ENCODE measurements at places on chromosomes 6 and 20.

- peak; percentile 23 for DNase-seq
These were observed 8.1 kb downstream of the SYNJ2 start for GRCh38 chr6:157989541-157990289.

DNA sequence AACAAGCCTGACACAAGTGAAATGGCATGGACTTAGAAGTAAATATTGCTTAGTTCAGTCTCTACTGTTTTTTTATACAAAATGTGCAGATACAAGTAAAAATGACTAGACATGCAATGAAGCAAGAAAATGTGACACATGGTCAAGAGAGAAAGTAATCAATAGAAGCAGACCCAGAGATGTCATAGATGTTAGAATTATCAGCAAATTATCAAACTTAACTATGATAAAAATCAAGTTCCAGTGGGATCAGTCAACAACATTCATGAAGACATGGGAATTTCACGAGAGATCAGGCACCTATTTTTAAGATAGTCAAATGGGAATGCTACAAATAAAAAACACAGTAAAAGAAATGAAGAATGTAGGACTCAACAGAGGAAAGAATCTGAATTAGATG is 267.0 kb downstream of the SLC35F1 start:
- DNase-seq = no peak

DNA sequence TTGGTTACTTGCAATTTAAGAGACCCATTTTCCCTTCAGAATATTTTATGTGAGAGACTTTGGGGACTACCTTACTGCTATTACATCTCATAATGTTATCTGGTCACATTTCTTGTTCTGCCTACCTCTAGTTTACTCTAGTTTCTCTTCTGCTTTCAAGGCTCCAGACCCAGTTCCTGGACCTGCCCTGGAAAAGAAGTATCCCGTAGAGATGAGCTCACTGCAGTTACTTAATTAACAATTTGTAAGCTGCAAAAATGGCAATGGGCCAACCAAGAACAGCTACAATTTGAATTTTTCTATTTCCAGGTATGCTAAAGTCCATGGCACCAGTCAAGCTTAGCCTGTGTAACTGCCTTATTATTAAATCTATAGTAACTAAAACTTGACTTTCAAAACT is 25.0 kb downstream of the TAB2 start:
- no peak for DNase-seq

- no peak for DNase-seq
These were observed 63.3 kb downstream of the SLC16A10 start for GRCh38 chr6:111150577-111150976.

DNA sequence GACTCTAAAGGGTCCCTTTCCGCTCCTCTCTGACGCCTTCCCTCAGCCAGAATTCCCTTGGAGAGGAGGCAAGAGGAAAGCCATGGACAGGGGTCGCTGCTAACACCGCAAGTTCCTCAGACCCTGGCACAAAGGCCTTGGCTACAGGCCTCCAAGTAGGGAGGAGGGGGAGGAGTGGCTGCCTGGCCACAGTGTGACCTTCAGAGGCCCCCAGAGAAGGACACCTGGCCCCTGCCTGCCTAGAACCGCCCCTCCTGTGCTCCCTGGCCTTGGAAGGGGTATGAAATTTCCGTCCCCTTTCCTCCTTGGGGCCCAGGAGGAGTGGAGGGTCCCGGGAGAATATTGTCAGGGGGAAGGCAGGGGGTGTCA is 2.7 kb downstream of the VEGFA start:
- no peak for DNase-seq

DNA sequence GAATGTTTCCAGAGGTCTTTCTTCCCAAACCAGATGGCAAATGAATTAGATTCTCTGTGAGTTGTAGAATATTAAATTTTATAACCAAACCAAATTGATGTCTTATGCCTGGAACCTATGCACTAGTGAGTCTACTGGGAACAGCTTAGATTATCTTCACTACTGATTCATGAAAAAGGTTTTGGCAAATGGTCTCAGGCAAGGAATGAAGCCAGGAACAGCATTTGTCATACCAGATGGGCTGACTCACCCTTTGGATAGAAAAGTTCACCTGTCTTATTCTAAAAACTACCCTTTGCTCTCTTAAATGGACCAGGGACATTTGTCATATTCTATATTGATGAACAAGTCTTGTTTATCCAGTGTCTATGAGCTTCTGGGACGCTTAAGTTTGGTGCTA is 135.4 kb upstream of the ECI2 start:
- no peak for DNase-seq

DNA sequence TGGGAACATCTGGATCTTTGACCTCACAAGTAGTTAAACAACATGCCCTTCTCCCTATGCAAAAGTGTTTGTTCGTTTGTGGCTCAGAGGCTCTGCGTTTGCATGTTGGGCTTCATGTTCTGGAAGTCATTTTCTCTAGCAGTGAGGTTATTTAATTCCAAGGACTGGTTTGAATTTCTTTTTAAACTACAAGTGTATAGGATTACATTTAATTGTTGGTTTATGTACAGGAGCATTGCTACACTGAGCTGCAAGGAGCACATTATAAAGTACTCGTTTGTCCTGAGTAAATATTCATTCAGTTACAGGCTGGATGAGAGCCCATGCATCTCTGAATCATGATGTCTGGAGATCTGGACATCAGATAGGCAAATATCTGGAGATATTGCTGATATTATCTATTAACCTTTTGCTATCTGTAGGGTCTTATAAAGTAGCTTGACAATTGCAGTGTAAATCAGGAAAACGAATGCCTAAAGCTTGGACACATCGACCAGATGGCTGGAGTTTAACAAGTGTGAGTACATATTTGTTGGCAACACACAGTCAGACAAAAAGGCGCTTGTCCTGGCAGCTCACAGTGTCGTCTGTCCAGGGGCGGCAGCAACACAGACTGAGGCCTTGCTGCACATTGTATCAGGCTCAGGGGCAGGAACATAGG is 84.6 kb downstream of the PDE7B start:
- DNase-seq = no peak

GRCh38 chr20:49446080-49446479 is 36.4 kb downstream of the KCNB1 start:
- DNase-seq = no peak

DNA sequence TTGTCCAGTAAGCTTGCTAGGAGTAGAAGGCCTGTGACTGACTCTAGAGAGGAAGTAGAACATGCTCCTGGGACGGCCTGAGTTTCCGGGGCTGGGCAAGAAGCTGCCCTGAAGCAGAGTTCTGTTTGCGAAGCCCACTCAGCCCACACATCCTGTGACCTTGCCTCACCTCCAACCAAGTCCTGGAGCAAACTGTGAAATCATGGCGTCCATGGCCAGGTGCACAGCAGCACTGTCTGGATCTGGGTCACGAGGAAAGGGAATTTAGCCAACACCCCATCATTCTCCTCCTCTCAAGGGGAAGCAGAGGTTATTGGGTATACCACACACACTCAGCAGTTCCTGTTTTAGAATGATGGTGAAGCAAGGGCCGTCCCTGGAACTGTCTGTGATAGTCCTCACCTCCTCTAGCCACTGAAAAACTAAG is 87.5 kb downstream of the CRYBG1 start:
- no peak for DNase-seq

- no peak for DNase-seq
These were observed 142.6 kb upstream of the HMGN3 start for GRCh38 chr6:79377047-79377446.

- no peak for DNase-seq
These were observed 55.3 kb upstream of the POPDC3 start for GRCh38 chr6:105235155-105235554.

DNA sequence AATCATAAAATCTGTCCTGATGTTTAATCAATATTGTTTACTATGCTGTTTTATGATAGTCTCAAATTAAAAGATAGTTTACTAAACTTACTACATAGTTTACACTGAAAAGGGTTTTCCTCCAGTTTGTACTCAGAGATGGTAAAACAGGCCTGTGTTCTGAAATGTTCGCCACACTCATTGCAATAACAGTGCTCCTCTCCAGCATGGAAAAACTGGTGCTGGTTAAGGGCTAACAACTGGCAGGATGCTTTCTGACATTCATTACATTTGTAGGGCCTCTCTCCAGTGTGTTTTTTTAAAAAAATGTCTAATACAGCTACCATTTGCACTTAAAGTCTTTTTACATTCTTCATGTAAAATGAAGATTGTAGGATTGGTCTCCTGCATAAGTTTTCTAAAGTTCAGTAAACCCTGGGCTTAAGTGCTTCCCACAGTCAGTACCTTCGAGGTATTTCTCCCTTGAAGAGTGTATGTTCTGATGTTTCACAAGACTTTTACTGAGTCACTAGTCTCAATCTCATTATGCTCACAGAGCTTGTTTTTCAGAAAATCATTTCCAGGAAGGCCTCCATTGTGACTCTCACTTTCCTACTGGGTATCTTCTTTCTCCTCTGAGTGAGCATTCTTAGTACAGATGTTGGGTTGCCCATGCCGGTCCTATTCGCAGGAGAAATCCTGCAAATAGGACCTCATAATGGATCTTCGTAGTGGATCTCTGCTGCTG is 8.7 kb upstream of the ZSCAN12 start:
- DNase-seq = no peak

- DNase-seq = no peak
These were observed 46.3 kb downstream of the FAM209B start for GRCh38 chr20:56579301-56579710.

- no peak for DNase-seq
These were observed 20.8 kb upstream of the SIRT5 start for GRCh38 chr6:13553646-13554045.

- DNase-seq = no peak
These were observed 34.5 kb upstream of the HBS1L start for GRCh38 chr6:135088818-135089809.

- DNase-seq = no peak
These were observed 32.1 kb upstream of the CENPW start for GRCh38 chr6:126307849-126308248.

GRCh38 chr6:167140589-167141474 is 16.9 kb downstream of the GPR31 start:
- no peak for DNase-seq

DNA sequence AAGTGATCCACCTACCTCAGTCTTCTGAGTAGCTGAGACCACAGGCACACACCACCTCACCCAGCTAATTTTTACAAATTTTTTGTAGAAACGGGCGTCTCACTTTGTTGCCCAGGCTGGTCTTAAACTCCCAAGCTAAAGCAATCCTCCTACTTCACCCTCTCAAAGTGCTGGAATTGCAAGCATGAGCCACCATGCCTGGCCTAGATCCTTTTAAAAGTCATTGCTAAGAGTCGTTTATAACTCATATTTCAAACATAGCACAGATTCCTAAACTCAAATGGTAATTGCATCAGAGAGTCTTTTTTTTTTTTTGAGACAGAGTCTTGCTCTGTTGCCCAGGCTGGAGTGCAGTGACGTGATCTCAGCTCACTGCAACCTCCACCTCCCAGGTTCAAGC is 7.7 kb upstream of the SAMHD1 start:
- no peak for DNase-seq

- no peak for DNase-seq
These were observed 263.0 kb downstream of the SMOC2 start for GRCh38 chr6:168703990-168704389.

GRCh38 chr6:167435209-167435728 is 110.4 kb downstream of the TTLL2 start:
- DNase-seq = no peak

DNA sequence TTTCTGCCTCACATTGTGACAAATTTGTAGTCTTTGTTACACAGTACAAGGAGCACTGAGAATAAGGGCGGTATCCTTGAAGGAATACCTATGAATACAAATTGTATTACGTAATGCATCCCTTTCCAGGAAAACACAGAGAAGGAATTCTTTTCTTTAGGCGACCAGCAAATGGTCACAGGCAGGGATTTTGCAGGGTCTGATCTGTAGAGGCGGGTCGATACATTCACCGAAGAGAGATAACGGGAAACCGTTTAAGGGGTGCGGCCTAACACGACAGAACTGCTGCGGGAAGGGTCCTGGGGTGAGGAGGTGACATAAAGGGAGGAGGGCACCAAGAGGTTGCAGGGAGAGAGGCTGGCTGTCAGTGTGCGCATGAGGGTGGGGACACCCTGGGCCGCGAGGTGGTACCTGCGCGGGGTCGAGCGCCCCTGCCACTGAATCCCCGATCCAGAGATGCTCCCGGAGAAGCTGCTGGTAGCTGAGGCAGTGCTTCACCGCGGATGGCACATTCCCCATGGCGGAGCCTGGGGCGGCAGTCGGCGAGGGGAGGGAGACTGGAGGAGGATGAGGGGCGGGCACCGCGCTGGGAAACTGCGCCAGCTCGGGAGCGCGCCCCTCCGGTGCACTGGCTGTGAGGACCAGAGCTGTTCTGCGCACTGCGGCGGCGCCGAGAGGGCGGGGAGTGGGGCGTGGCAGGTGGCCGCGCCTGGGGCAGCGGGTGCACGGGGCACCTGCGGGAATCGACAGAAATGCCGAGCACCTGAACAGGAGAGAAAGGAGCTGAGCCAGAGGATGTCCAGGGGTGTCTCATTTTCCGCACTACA is at the start of gene HMGCLL1:
Gene HMGCLL1, minus strand, starts transcription at position 656 of the 827 bp plus-strand sequence. Its CDS starts 137 bp downstream, at position 519.
- DNase-seq = no peak

- no peak for DNase-seq
These were observed 82.2 kb downstream of the GRM4 start for GRCh38 chr6:34063651-34064050.

DNA sequence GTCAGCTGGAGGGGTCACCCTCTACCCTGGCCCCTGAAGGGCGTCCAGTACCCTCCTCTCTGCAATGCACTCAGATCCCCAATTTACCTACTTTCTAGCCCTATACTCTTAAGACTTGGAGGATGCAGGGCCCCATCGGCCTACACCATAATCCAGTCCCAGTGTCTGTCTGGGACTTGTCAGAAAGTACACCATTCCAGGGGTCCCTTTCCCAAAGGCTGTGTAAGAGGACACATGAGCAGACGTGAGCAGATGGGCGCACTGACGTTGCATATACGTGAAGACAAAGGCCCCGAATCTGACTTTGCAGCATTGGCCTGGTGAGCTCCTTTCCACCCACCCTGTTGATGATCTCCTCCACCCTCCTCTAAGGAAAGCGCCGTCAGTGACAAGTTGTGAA is 20.9 kb upstream of the SMOC2 start:
- no peak for DNase-seq

DNA sequence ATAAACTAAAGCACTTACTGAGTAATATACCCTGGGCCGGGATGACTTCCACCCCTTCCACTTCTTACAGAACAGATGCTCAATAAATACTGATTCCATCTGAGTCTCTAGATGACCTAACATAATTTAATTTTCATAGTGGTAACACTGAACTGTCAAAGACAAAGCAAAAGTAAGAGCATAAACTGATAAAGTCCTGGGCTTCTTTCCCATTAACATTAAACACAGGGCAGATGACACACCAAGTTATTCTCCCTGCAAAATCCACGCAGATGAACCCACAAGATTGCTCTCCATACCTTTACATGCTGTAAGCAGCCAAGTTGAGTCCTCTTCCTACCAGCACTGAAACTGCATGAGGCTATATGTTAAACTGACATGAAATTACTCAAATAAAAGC is 27.1 kb downstream of the AGPAT4 start:
- no peak for DNase-seq

- no peak for DNase-seq
These were observed 41.7 kb upstream of the NKX2-2 start for GRCh38 chr20:21555470-21556120.
